Hepatocyte (in vitro differentiated cells): ENCODE measurements at places on chromosomes 2 and 18. TPM values are rescaled to one million over a fixed set of nuclear protein-coding genes. Genes with fewer than 3 reads are reported as not detected.

The CCDC74B gene
- 0.32 and 3.8 TPM in 2 replicates for total RNA-seq

- peak; percentile 60 for DNase-seq
These were observed 767 bp downstream of the RHOB start for GRCh38 chr2:20447437-20448245.

DNA sequence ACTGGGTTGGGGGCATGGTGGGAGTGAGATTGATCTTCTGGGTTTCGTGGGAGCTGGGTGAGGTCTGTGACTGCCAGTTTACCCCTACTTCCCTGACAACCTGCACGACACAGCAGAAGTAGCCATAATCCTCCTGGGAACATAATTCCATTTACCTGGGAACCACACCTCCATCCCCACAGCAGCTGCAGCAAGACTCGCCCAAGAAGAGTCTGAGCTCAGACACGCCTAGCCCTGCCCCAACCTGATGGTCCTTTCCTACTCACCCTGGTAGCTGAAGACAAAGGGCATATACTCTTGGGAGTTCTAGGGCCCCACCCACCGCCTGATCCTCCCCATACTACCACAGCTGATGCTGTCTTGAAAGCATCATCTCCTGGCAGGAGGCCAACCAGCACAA, 43.8 kb downstream of the FLACC1 start:
- no peak for DNase-seq

- peak; percentile 24 for DNase-seq
These were observed 301.6 kb upstream of the GULP1 start for GRCh38 chr2:187989925-187990623.

- peak; percentile 32 for DNase-seq
These were observed 271.6 kb downstream of the TDRD15 start for GRCh38 chr2:21395366-21395765.

- no peak for DNase-seq
These were observed 42.1 kb upstream of the GCFC2 start for GRCh38 chr2:75752828-75753227.

DNA sequence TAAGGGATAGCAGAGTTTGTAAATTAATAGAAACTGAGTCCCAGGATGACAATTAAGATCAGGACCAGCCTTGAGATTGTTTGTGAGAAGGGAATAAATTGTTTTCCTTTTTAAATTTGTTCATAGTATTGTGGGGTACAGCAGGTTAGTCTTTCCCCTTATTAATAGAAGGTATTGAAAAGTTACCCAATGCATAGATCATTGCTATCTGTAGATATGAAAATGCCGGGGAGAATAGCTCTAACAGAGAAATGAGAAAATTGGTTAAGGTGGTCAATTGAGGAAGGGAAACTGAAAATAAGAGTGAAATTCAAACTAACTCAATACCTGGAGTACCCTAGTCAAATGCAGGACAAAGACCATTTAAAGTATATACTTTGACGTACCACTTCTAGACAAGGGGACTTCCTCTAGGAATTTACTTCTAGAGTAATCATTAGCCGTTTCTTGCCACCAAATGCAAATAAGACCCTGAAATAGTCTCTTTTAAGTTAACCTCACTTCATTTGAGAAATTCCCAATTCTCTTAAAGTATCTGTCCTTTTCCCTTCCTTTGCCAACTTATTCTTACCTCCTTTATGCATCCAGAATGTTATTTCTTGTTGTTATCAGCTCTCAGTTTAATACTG, 1224.4 kb upstream of the LRRTM1 start:
- no peak for DNase-seq

- DNase-seq: no peak
These were observed 174.4 kb downstream of the RPIA start for GRCh38 chr2:88865801-88866371.

- no peak for DNase-seq
These were observed 22.6 kb downstream of the MTX2 start for GRCh38 chr2:176291809-176292283.

- no peak for DNase-seq
These were observed 123.2 kb upstream of the FZD5 start for GRCh38 chr2:207892716-207893402.

DNA sequence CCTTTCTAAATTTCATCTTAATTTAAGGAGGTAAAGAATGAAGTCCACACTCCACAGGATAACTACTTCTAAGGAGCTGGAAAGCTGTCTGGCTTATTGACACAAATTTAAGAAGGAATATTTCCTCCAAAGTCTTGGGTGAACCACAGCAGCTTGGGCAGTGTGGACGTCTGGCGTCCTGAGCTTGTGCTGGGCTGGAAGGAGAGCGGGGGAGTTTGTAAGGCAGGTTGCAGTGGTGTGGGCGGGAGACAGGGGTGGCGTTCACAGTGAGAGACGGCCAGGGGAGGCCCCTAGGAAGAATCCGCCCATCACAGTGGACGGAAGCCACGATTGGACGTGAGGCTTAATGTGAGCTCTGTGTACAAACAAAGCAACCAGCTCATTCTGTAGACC, 25.7 kb downstream of the ADI1 start:
- DNase-seq: peak; percentile 54

DNA sequence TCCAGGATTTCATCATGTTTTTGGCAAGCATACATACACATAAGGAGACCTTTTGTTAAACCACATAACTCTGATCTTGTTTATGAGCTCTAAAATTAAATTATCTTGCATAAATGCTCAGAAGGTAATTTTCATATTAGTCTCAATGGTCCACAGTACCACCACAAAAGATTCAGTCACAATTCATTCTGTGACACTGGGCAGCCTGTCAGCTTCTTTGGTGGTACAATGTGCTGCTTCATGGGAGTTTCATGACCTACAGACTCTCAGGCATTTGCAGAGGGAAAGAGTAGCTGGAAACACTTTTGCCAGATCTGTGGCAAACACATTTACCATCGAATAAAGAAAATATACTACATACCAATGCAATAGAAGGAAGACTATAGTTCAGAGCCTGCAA, 51.3 kb upstream of the ZNF397 start:
- peak; percentile 20 for DNase-seq

DNA sequence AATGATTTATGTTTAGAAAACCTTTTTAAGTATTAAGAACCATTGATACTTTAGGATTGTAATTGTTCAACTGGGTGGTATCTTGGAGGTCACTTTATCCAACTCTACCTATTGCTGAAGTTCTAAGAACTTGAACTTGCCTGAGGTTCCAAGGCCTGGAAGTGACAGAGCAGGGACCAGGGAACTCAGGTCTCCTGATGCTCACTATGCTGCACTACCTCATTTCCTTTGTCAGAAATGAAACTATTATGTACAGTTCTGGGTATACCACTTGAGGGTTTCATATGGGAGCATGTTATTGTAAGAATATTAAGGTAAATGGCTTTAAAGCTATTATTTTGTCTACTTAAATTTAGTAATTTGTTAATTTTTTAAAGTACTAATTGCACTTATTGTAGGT, 3.0 kb downstream of the MBD5 start:
- DNase-seq: no peak

- peak; percentile 28 for DNase-seq
These were observed 1309.8 kb upstream of the NRXN1 start for GRCh38 chr2:52341732-52342131.

- no peak for DNase-seq
These were observed 163.8 kb upstream of the MYCN start for GRCh38 chr2:15776629-15776919.

DNA sequence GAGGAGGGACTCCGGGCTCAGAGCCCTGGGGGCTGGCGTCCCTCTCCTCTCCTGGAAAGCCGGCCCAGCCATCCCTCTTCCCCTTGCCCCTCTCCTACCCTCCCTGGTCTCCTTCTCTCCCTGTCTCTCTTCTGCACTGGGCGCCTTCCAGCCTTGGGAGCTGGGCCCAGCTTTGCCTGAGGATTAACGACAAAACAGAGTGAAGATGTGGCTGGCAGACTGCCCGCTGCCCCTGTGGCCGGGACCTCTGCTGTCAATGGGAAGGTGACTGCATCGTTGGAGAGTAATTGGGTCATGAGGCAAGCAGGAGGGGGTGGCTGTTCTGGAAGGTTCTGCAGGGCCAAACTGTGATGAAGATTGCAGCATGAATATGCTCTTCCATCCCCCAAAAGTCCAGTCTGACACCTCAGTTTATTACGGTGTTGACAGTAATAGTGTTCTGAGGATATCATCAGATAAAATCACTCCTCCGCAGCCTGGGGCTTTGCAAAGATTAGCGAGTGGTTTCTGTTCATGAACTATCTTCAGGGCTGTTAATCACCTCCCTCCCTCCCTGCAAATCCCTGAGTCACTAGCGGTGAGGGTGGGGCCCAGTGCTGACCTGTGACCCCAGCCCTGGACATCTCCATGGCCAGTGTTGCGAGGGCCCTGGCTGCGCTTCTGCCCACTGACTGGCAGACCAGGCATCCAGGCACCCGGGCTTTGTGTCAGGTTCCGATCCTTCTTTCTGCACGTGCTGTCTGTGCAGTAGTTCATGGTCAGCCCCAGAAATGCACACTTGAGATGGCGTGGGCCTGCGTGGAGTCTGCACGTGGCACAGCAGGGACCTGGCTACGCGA, 23.0 kb downstream of the RTP5 start:
- DNase-seq: no peak

The PCARE gene
- total RNA-seq: 0.04 and 2.2 TPM in 2 replicates

DNA sequence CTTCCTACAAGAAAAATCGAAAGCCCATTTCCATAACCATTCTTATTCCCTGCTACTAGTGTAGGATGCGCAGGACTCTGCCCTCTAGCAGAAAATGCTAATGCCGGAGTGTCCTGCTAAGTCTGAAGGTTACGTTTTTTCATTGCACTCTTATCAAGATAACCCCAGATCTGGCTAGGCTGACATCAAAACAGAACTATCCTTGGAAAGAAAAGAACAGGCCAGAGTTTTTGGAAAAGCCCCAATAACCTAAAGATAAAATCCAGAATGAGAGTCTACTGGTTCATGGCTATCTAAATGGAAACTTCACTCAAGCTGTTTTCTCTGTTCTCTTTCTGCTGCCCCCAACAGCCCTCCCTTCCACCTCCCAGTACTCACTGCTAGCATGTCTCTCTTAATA, 913 bp downstream of the RNF152 start:
- peak; percentile 11 for DNase-seq

- DNase-seq: no peak
These were observed 1696.1 kb upstream of the LRRTM1 start for GRCh38 chr2:82000606-82001005.

The REG3G gene
- 0.30 TPM in 1 of 2 replicates, not detected in the other for total RNA-seq

DNA sequence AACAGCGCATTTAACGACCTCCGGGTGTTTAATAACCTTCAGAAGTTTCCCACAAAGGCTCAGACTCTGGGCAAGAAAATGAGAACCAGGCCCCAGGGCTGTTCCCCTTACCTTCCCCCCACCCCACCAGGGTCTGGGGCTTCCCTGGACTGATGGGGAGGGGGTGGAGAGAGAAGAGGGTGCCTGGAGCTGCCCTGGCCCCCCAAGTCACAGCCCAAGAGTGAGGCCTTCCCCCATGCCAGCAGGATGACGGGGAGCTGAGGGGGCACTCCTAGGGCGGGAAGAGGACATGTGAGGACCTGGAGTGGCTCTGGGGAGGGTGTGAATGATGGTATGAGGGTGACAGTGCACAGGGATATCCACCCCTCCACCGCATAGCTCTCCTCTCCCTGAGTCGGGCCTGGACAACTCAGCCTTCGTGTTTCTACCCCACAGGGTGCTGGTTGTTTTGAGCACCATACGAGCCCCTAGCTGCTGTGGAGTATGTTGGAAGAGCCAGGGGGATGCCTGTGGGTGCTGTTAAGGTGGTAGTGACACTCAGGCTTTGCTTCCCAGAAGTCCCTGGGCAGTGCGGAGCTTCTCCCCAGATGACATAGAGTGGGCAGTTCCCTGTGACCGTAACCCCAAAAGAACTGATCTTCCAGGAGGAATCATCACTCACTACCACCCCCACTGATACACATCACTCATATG, 3.9 kb downstream of the PKDCC start:
- DNase-seq: no peak

DNA sequence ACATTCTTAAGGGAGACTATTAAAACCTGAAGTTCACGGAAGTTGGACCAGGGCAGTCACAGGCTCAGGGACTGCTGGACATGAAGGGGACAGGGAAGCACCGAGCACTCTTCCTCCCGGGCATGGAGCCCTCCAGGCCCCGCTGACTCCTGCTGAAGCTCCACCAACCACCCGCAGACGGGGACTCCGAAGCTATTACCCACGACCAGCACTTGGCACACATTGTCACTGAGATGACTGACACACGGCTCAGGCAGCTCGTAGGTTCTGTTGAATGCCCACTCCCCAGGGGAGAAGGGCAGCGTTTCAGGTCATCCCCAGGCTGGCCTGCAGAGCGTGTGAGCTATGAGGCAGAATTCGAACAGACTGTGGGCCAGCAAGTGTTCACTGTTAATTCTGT, 234.8 kb downstream of the NDUFA10 start:
- no peak for DNase-seq

The SCN3A gene
- 13.2 and 14.5 TPM in 2 replicates for total RNA-seq
